ENCODE measurements at places on chromosomes 3 and 15.
A peak's percentile ranks its signal among the peaks of the same experiment; 100 is the strongest.

DNA sequence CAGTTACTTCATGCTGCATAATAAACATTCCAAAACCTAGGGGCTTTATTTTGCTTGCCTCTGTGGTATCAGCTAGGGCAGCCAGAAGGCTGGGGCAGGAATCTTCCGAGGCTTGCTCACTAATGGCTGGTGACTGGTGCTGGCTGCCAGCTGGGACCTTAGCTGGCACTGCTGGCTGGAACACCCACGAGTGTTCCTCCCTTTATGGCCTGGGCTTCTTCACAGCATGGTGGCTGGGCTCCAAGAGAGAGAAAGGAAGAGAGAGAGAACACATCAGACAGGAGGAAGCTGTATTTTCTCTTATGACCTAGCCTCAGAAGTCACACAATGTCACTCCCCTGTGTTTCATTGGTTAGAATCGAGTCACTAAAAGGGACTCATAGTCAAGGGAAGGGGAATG is 23.9 kb upstream of the CDCP1 start:
- DNase-seq, result no peak

- DNase-seq, result no peak
These were observed 156.0 kb downstream of the CACNA1D start for GRCh38 chr3:53650424-53650823.

DNA sequence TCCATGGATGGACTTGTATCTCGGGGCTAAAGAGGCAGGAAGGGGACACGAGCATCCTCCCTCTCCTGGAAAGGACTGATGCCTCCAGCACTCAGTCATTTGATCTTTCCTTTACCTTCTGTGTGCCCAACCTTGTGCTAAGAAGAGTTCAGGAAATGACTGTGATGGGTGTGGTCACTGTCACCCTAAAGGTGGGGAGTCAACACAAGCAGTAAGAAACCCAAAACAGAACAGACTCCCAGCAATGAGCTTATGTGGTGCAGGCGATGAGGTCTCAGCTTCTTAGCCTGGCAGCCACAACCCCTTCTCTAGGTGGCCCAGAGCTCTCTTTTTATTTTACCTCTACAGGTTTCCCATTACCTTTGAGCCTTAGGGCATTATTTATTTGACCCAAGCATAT is 3.8 kb downstream of the MPI start:
- no peak for DNase-seq

DNA sequence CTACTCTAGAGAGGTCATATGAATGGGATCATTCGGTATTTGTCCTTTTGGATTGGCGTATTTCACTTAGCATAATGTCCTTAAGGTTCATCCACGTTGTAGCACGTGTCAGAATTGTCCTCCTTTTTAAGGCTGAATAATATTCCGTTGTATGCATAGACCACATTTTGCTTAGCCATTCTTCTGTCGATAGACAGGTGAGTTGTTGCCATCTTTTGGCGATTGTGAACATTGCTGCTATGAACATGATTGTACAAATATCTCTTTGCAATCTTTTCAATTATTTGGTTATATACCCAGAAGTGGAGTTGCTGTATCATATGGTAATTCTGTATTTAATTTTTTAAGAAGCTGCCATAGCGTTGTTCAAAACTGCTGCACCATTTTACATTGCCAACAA is 52.4 kb upstream of the GOLGA8J start:
- DNase-seq, result no peak

DNA sequence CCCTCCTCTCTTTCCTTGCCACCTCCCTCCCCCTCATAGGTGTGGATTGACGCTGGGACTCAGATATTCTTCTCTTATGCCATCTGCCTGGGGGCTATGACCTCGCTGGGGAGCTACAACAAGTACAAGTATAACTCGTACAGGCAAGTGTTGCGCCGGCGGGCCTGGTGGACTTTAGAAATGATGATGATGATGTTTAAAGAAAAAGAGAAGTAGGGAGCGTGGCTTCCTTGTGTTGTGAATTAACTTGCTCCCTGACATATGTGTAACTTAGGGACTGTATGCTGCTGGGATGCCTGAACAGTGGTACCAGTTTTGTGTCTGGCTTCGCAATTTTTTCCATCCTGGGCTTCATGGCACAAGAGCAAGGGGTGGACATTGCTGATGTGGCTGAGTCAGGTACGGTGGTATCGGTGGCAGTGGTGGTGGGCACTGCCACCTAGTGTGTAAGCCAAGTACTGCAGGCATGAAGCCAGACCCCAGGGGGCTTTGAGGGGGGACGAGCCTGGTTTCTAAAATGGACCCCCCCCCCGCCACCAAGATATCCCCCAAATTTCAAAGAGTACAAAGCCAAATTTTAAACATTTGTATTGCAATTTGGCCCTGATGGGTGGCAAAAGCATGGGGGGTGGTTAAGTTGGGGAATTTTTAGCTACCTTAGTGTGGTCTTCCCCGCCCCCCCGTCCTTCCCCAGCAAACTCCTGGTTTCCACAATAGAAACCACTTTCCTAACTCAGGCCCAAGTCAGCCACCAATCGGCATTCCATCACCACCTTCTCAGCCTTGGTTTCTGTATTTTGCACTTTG is 65.6 kb downstream of the SLC6A6 start:
- DNase-seq, result peak; percentile 13

GRCh38 chr3:73624017-73624820 is 522 bp downstream of the PDZRN3 start:
- DNase-seq, result no peak

DNA sequence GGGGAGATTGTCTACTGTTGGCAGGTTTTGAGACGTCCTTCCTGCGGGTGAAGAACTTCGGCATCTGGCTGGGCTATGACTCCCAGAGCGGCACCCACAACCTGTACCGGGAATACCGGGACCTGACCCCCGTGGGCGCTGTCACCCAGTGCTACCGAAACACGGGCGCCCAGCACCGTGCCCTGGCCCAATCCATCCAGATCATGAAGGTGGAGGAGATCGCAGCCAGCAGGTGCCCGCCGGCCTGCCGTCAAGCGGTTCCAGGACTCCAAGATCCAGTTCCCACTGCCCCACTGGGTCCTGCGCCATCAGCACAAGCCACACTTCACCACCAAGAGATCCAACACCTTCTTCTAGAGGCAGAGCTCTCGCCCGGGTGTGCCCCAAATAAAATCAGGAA is 194.9 kb upstream of the EPHA6 start:
- DNase-seq, result no peak

Measured in activated T-helper 1 cell treated with Interleukin-2 at 50 U/mL for 16 hours (primary cell).